ENCODE measurements at places on chromosomes 12 and 14.

- no peak for DNase-seq
These were observed 75.2 kb downstream of the LRRC74A start for GRCh38 chr14:76901171-76902055.

- no peak for DNase-seq
These were observed 495.4 kb upstream of the SEL1L start for GRCh38 chr14:82029038-82029437.

GRCh38 chr12:5599378-5599777, 167.5 kb downstream of the NTF3 start:
- DNase-seq = no peak

GRCh38 chr14:50697659-50698290, 29.7 kb upstream of the SAV1 start:
- DNase-seq = no peak

GRCh38 chr12:110741341-110742095, 1.2 kb downstream of the PPP1CC start:
- DNase-seq = no peak

DNA sequence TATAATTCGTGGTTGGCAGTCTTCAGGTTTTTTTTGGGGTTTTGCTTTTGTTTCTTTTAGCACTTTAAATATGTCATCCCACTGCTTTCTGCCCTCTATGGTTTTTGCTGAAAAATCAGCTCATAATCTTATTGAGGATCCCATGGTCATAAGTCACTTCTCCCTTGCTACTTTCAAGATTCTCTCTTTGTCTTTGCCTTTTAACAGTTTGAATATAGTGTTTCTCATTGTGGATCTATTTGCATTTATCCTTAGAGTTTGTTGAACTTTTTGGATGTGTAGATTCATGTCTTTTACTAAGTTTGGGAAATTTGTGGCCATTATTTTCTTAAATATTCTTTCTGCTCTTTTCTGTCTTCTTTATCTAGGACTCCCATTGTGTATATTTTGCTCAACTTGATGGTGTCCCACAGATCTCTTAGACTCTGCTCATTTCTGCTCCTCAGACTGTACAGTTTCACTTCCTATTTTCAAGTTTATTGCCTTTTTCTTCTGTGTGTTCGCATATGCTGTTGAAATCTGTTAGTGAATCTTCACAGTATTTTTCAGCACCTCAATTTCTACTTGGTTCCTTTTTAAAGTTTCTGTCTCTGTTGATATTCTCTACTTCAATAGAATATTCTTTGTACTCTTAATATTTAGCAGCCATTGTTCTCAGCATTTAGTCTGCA, 70.8 kb downstream of the WNK1 start:
- DNase-seq = no peak
